ENCODE measurements at places on chromosomes 3 and 15.

- DNase-seq, result no peak
These were observed 112.2 kb downstream of the ISL2 start for GRCh38 chr15:76448755-76449154.

DNA sequence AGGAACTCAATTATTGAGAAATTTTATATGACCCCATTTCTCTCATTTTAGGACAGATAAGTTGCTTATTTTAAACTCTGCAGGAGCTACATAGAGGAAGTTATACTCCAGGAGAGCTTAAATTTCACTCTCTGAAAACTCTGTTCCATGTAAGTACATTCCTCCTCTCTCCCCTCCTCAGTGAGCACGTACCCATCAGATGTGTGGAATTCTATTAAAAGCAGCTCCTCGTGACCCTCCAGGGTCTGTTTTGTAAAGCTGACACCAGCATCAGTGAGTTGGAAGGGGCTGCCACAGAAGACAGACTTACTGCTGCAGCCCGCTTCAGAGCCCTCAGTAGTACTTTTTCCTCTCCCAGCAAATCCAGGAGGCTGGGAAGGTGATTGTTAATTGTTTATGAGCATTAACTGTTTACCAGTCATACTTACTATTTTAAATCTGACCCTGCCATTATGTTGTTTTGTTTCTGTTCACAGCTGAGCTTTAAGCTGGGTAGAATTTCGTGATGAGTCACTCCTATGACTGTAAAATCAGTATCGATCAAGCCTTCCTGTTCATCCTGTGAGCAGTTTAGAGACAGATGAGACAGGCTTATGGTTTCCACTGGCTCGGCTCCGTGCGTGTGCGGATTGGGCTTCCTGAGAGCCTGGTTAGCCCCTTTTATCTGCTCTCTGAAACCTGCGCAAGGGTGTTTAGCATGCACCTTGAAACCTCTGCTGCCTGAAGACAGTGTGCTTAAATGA lies 20.4 kb downstream of the IGF1R start:
- DNase-seq, result peak; percentile 25

- no peak for DNase-seq
These were observed 569.7 kb upstream of the MDFIC2 start for GRCh38 chr3:70882104-70882503.

DNA sequence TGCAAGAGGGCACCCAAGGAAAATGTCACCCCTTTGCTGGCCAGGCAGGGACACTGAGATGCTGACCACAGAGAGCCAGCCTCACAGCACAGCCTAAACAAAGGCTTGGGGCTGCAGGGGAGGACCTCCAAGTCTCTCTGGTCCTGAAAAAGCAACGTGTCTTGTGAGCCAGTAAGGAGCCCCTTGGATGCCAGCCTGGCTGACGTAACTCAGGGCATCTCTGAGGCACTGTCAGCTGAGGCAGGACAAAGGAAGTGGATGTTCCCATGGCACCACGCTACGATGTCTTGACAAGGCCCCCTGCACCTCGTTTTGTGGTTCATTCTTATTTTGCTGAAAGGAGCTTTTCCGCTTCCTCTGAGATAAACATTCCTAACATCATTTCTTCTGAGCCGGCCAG lies 160.7 kb downstream of the OR4M2 start:
- no peak for DNase-seq

GRCh38 chr15:42193383-42193782 lies 14.7 kb downstream of the VPS39 start:
- DNase-seq, result no peak

- DNase-seq, result no peak
These were observed 29.5 kb upstream of the ETV5 start for GRCh38 chr3:186138272-186138981.

GRCh38 chr3:73100741-73101559 lies 39.5 kb downstream of the EBLN2 start:
- peak; percentile 59 for DNase-seq

DNA sequence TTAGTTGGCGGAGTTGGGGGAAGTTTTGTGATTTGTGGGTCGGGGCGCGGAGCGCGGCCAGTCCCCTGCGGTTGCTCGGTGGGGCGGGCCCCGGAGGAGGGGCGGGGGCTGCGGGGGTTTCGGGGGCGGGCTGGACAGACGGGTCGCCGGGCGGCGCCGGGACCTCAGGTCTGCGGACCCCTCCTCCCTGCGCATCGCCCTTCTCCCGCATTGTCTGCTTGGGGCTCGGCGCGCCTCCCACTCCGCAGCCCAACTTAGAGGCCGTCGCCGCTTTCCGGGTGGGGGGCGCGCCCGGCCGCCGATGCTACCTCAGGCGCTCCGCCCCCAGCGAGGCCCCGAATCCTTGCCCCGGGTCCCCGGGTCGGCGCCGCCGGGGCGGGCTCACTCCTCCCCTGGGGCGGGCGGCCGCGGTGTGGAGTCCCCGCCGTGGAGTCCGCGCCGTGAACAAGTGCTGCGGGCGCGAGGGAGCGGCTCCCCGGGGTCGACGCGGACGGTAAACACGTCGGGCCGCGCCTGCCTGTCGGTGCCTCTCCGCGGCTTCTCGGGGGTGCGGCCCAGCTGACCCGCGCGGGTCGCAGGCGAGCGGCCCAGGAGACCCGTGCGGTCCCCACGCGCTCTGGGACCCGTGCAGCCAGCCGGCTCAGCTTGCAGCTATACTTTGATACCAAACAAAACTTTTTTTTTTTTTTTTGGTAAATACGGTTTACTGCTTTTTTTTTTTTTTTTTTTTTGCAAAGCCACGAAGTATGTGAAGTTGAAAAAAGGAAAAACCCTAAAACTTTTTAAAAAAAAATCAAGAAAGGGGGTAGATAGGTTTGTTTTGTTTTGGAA lies 624 bp downstream of the AKAP13 start:
- DNase-seq, result peak; percentile 25

DNA sequence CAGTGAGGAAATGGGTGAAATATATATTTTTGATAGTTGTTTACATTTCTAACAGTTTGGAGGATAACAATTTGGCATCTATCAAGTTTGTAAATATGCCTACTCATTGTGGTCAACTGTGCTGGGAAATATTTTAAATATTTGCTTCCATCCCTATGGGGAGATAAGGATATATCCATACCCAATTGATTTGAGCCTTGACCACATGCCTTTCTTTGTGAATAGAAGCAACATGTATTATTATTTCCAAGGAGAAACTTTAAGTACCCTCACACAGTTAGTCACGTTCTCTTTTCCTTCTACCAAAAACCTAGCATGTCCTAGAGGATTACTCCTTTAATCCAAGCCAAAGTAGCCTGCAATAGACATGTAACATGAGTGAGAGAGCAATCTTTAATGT lies 245.4 kb upstream of the CBLB start:
- no peak for DNase-seq

- no peak for DNase-seq
These were observed 807.6 kb upstream of the LMCD1 start for GRCh38 chr3:7693976-7694375.

DNA sequence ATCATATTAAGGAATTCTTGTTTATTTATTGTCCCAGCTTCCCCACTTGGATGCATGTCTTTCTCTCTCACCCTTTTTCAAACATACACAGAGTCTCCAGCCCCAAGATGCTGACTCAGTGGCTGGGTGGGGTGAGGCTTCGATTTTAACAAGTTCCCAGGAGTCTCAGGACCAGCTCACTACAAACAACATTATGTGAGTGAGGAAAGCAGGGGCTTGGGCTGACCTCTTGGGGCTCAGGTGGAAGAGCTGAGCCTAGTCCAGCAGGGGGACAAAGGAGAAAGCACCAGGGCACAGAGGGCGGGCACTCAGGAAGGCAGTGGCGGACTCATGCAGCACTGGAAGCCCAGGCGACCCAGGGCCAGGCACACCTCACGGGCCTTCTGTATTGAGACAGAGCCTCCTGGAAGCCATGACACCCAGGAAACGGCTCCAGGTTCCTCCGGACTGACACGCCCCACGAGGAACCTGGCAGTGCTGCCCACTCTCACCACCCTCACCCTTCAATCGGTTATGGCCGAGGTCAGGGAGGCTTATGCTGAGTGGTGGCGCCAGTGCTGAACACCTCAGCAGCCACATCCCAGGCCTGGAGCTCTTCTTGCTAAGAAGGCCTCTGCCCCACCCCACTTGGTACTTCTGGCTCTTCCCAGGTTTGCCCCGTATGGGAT lies 97.4 kb downstream of the LRIG1 start:
- DNase-seq, result no peak

GRCh38 chr3:53709860-53710674 lies 136.2 kb downstream of the CHDH start:
- DNase-seq, result peak; percentile 51

DNA sequence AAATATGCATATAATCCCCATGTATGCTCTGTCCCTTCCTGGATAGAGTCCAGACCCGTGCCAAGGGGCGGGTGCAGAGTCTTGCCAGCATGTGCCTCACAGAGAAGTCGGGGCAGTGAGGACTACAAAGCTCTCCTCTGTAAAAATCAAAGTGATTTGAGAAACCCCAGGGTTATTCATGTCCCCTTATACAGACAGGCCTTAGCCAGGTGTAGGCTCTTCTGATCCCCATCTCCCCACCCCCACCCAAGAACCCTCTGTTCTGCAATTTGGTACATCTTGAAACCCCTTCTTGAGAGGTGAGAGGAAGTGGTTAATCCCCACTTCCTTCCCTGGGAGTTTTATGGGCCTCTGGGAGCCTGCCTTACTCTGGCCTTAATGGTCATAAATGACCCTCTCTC lies 24.7 kb downstream of the TRIM71 start:
- DNase-seq, result no peak

- DNase-seq, result peak; percentile 29
These were observed 487.1 kb upstream of the NR2F2 start for GRCh38 chr15:95843241-95843910.

DNA sequence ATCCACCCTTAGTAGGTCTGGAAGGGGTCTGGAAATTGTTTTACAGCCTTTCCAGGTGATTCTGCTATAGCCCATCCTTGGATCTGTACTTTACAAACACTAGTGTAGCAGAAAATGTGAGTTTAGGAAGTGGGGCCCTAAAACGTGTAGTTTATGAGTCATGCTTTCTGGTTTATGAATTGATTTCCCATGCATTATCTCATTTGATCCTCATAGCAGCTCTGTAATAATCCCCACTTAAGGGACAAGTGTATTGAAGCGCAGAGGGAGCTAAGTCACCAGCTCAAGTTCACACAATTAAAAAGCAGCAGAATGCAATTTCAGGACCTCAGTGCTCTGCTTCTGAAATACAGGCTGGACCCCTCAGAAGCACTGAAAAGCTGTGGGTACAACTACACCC lies 22.7 kb upstream of the STARD5 start:
- DNase-seq, result no peak

GRCh38 chr3:70501561-70501960 lies 189.1 kb upstream of the MDFIC2 start:
- DNase-seq, result no peak

GRCh38 chr15:65034719-65035118 lies 5.3 kb upstream of the MTFMT start:
- DNase-seq, result no peak

DNA sequence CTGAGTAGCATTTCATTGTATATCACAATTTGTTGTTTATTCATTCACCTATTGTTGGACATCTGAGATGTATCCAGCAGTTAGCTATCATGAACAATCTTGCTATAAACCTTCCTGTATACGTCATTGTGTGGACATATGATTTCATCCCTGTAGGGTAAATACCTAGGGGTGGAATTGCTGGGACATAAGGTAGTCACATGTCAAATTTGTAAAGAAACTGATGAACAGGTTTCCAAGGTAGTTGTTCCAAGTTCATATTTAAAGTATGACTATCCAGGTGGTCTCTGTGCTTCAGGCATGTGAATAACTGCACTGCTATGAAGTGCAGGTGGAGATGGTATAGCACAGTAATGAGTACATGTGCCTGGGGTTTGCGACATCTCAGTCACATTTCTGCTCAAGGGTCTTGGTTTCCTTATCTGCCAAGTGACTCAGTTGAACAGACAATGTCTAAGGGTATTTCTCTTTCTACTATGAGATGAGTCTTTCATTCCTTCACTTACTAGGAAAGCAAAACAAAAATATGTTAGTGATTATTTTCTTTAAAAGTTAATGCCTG lies 229.0 kb upstream of the HES1 start:
- no peak for DNase-seq

DNA sequence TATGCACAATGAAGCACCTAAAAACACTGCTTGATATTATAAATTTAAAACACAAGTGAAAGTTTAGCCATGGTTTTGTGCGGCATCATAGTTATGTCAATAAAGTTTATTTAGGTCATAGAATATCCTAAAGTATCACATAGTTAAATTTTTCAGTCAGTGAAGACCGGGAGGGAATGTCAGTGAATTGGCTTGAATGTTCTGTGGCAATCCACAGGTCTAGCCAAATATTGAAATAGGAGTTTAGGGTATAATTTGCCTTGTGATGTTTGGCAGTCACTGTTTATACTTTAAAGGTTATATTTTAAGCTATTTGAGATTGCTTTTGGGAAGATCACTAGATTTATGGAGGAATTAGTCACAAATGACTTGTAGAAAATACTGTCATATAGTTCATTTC lies 79.7 kb upstream of the FLNB start:
- DNase-seq, result no peak

DNA sequence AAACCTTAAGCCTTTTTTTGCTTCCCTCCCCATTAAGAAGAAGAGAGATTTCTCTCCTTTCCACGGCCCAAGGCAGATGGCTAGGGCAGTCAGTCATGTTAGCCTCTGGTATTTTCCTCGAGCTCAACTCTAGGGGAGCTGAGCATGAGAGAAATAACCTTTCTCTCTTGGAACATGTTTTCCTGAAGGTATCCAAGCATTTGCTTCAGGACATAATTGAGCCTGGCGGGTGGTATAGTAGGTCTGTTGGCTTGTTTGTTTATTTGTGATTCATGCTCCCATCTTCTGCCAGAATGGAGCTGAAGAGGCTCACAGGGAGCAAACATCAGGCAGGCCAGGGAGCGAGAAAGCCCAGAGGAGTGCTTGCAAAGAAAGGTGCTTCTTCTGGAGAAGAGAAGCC lies 102.5 kb downstream of the MESD start:
- DNase-seq, result peak; percentile 39

GRCh38 chr3:176964661-176965060 lies 232.6 kb downstream of the TBL1XR1 start:
- no peak for DNase-seq

DNA sequence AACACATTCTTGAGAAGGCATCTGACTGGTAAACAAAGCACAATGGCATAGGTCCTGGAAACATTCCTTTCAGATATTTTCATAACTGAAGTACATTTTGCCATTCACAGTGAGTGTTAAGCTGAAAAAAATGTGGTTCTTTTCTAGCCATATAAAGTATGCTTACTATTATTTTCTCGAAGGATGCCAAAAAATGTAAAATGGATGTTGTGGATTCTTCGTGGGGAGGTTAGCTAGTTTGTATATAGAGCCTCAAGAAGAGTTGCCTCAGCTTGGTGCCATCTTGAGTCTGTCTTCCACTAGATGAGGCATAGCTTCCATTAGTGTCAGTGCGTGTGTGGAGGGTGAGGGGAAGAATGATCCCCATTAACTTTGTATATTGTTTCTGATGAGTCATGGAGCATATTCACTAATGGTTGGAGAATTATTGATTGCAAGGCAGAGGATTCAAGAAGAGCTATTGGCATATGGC lies 4.1 kb downstream of the MBNL1 start:
- DNase-seq, result no peak

All from NCI-H2171 treated with DMSO at 0.1 percent for 48 hours (cell line).